ENCODE measurements at places on chromosomes 2 and 18. TPM values are rescaled to one million over a fixed set of nuclear protein-coding genes. Genes with fewer than 3 reads are reported as not detected.

Gene REEP1
- polyA plus RNA-seq, result 3.1 TPM

Gene RESP18
- polyA plus RNA-seq, result not detected

Gene IL1A
- polyA plus RNA-seq, result 0.08 TPM

Gene EPC2
- polyA plus RNA-seq, result 51.4 TPM

Gene SCN7A
- 12.9 TPM for polyA plus RNA-seq

Gene MRO
- polyA plus RNA-seq, result 2.3 TPM

Gene MC5R
- polyA plus RNA-seq, result 0.17 TPM

Gene FAHD2B
- 34.9 TPM for polyA plus RNA-seq

Gene TNFAIP6
- 1.8 TPM for polyA plus RNA-seq

Gene DIPK1C
- polyA plus RNA-seq, result 0.65 TPM

Gene TFCP2L1
- 65.9 TPM for polyA plus RNA-seq

- DNase-seq, result no peak
Observed at GRCh38 chr2:42973726-42974125, 181.3 kb upstream of the HAAO start.

DNA sequence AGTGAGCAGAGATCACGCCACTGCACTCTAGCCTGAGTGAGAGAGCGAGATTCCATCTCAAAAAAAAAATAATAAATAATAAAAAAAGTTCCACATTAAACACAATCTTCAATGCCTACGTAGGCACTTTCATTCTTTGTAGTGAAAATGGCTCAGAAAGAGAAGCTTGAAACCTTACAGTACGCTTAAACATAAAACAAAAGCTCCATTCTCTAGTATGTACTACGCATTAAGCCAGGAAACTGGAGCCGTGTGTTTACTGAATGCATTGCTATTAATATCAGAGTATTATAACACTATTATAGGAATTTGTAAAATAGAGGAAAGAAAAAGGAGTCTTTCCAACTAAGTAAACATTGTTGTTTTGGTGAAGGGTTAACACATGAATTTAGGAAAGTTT lies 41.3 kb upstream of the LMAN1 start:
- no peak for DNase-seq

- no peak for DNase-seq
Observed at GRCh38 chr2:219918944-219919343, 291.5 kb downstream of the SLC4A3 start.

DNA sequence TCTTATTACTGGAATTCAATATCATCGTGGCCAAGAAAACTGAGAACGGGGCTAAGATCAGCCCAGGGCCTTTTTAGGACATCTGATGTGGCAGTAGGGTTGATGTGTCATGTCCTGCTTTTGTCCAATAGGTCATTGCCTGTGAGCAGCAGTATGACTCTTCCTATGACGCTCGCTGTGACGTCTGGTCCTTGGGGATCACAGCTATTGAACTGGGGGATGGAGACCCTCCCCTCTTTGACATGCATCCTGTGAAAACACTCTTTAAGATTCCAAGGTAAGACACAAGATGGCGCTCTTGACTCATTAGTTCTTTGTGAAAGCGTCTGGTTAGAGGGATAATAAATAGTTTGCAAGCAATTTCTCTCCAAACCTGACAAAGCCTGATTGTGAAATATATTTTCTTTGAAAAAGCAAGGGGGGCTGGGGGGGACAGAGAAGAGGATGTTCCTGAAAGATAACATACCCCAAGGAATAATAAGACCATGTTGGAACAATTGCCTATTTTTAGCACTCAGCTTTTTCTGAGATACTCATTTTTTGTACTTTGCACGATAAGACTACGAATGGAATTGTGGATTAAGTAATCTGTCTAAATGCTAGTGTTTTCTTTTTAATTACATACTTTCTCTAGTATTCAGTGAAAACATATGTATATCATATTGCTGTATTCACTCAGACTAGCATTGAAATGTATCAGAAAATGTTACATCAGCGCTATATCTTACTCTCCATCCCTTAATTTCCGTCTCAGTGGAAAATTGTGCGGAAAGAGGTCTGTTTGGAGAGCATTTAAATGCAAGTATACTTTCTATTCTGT lies 58.1 kb downstream of the MYO3B start:
- DNase-seq, result no peak

DNA sequence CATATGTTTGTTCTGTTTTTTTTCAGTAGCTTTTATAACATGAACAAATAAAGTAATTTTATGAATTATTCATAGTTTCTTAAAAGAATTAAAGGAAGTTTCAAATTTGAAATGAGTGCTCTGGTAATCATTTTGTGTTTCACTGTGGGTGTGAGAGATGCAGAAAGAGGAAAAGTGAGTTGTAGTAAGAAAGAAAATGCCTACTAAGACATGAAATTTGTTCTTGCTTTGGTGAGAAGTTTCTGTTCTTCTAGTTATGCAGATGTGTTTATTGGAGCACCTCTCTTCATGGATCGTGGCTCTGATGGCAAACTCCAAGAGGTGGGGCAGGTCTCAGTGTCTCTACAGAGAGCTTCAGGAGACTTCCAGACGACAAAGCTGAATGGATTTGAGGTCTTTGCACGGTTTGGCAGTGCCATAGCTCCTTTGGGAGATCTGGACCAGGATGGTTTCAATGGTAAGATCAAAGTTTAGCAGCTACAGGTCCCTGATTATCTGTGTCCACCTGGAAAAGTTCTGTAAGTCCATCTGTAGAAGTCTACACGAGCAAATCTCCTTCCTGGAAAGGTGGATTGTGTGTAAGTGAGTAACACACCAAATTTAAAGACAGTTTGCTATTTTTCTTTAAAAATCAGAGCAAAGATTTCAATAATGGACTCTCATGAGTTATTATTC lies 51.4 kb downstream of the ITGAV start:
- no peak for DNase-seq

- DNase-seq, result no peak
Observed at GRCh38 chr2:103155308-103155707, 393.5 kb downstream of the TMEM182 start.

DNA sequence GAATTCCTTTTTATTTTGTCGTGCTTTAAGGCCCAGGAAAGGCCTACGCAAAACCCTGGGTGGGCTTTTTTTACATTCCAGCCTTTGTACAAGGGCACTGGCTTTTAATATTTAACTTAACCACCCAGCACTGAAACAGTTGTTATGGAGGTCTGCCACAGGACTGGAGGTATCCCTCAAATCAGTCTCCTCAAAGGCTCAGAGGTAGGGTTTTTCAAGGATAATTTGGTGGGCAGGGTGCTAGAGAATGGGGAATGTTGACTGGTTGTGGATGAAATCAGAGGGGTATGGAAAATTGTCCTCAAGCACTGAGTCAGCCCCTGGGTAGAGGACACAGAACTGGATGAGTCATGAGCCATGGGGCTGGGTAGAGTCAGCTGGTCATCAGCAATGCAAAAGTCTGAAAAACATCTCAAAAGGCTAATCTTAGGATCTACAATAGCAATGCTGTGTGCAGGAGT lies 443.1 kb downstream of the THSD7B start:
- peak; percentile 6 for DNase-seq

DNA sequence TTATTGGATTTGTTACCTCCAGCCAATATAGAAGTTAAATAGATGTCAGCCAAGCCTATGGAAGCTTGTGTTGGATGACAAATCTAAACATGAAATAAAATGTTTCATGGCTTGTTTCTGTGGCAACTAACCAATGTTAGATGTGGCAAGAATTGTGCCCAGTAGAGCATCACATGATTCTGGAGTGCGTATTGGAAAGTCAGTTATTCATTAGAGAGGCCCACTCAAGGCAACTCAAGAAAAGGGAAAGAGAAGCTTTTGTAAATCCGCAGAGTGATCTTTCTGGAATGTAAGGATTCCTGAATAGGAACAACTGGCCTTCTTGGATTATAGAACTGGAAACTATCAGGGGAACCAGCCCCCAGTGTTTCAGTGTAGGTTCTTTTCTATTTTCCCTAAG lies 162.9 kb downstream of the TMEM247 start:
- no peak for DNase-seq

DNA sequence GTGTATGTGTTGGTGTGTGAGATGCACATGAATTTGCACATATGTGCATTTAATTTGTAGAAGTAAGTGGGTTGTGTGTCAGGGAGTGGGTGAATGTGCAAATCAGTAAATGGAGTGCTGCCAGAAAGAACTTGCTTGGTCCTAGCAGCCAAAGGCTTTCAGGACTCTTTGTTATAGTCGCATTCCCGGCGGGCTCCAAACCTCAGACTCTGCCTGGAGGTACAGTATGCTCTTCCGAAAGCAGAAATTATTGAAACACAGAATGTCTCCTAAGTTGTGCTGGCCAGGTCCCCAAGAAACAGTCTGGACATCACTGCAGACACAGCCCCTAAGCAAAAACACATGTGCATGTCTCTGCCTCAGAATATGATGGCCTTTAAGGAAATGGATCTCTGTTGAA lies 232.4 kb downstream of the INSIG2 start:
- DNase-seq, result no peak

- DNase-seq, result no peak
Observed at GRCh38 chr18:9530226-9531009, 55.1 kb downstream of the RALBP1 start.

GRCh38 chr2:47174733-47175361 lies 19.7 kb upstream of the STPG4 start:
- peak; percentile 52 for DNase-seq

DNA sequence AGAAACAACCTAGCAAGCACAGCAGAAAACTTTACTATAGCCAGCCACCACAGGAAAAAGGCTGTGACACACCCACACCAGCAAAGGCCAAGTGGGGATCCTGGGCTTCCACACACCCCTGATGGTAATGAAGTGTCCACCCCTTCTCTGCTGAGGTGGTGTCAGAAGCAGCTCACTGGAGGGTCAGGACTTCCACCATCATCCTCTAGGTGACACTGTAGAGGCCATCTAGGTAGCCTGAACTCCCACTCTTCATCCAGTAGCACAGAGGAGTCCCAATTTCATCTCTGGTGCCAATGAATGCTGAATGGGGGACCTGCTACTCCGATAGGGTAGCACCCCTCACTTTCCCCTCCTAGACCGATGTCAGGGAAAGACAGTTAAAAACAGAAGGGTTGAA lies 1544.4 kb downstream of the LRP1B start:
- DNase-seq, result no peak

DNA sequence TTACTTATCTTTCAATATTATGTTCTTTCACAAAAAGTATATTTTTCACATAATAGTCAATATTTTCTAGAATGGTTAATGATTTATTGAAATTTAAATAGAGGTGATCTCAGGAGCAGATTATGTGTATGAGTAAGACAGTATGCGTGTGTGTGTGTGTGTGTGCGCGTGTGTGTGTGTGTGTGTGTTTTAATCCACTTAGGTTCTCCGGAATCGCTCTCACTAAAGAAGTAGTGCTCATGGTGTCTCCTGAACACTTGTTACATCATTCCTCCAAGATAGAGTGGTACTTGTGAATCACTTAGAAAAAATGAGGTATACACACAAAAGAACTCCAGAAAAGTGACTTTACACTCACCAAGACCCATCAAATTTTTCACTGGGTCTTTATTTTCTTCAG lies 91.0 kb upstream of the KCNH7 start:
- no peak for DNase-seq

GRCh38 chr2:109024477-109024876 lies 35.5 kb upstream of the EDAR start:
- DNase-seq, result no peak

DNA sequence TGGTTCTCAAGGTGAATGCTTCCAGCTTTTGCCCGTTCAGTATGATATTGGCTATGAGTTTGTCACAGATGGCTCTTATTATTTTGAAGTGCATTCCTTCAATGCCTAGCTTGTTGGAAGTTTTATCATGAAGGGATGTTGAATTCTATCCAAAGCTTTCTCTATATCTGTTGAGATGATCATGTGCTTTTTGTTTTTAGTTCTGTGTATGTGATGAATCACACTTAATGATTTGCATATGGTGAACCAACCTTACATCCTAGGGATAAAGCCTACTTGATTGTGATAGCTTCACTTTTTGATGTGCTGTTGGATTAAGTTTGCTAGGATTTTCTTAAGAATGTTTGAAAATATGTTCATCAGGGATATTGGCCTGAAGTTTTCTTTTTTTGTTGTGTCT lies 112.1 kb downstream of the MBD2 start:
- DNase-seq, result no peak

- peak; percentile 25 for DNase-seq
Observed at GRCh38 chr2:5696404-5696944, 4.3 kb downstream of the SOX11 start.

DNA sequence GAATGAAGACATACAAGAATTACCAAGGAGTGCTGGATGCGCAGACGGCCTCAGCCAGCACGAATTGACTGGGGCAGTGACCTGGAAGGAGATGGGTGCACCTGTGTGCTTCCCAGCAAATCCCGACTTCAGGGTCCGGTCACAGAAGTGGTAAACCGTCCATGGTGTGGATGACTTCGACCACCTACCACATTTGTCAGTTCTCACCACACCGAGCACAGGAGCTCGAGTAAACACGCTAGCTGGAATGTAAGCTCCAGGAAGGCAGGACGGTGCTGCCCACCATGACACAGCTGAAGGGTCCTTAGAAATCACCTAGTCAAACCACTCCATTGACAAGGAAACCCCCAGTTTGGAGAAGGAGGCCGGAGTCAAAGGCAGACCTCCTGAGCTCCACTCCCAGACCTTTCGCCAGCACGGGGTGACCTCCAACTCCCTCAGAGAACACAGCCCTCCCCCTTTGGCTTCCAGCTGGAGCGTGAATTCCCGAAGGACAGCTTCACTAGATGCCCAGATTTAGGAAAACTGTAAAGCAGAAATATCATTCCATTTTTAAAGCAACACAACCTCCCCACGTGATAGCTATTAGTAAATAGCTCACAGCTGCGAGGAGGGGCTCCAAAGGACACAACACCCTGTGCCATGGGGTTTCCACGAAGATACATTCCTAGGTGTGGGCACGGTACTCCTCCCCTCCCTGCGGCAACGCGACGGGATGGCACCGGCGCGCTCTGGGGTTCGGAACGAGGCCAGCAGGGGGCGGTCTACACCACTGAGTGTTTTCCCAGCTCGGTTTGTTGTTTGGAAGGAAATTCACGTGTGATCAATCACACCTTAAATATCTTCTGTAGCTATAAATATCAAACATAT lies 34.1 kb upstream of the GNAL start:
- no peak for DNase-seq

DNA sequence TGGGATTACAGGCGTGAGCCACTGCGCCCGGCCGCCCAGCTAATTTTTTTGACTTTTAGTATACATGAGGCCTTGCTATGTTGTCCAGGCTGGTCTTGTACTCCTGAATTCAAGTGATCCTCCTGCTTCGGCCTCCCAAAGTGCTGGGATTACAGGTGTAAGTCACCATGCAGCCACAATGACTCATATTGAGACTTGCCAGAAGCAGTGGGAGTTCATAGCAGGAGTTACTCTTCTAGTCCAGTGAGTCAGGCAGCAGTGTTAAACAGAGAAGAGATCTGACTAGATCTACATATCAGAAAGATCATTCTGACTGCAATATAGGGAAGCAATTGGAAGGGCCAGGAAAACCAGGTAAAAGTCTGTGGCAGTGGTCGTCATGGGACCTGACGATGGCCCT lies 1.5 kb upstream of the FLACC1 start:
- DNase-seq, result no peak

- DNase-seq, result no peak
Observed at GRCh38 chr2:95329891-95330793, 33.0 kb downstream of the KCNIP3 start.

DNA sequence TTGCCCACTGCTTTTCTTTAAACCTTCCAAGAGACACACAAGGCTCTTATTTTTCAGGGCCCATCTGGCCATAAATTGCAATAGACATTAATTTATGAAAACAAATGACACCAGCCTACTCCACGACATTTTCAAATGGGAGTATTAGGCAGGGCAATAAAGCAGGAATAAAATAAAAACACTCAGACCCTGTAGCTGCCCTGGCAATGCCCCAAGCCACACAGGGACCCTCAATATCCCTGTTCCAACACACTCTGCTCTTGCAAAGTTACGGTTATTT lies 550.8 kb upstream of the TNP1 start:
- no peak for DNase-seq

Measured in left renal cortex interstitium (tissue), 4 donors.